ENCODE measurements at places on chromosomes 5 and 9. TPM values are rescaled to one million over a fixed set of nuclear protein-coding genes. Genes with fewer than 3 reads are reported as not detected.

DNA sequence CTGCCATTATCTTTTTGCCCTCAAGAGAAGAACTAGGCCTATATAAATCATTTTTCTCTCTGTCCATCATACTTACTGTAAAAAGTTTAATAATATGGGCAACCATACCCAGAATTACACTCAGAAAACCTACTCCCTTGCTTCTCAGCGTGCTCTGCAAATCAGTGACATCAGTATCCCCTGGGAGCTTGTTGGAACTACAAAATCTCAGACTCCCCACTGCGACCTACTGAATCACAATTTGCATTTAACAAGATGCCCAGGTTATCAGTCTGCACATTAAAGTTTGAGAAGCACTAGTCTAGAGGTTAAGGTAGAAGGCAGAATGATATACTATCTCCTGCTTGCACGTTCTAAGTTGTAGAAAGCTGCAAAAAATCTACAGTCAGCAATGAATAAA lies 127.2 kb downstream of the MLLT3 start:
- DNase-seq = no peak

DNA sequence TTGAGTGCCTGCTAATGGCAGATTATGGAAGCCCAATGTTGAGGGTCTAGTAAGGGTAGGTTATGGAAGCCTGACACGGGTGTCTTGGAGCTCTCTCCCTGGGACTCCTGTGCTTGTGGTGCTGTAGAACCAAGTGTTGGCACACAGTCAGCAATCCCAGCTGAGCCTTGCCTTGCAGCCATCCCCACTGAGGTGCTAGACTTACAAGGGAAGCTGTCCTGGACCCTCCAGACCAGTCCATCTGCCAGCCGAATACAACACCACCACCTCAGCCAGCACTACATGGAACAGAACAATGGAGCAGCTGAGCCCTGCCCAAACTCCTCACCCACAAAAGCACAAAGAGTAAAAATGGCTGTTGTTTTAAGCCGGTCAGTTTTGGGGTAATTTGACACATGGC lies 90.5 kb upstream of the DNAH5 start:
- DNase-seq = no peak

GRXCR2 gene
- total RNA-seq = not detected

CDKN2A gene
- 4.2 TPM for total RNA-seq
